ENCODE measurements at places on chromosomes 3 and 15.

GRCh38 chr3:188335656-188336055, 181.7 kb downstream of the LPP start:
- DNase-seq, result no peak

DNA sequence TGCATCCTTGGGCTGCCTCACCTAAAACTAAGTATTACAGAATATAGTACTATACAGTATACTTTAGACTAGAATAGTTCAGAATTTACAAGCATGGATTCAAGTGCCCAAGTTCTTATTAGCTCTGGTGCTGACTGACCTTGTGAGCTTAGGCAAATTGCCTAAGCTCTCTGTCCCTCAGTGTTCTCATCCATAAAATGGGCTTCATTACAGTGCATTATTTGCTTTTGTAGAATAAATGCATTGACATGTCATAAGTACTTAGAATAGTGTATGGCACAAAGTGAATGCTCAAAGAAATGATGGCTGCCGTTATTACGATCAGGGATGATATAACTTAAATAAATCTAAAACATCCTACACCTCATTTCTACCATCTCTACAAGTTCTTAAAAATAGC, 269.7 kb downstream of the FOXP1 start:
- no peak for DNase-seq

- DNase-seq, result no peak
Measured at GRCh38 chr3:119300991-119301391, 6.8 kb downstream of the ARHGAP31 start.

DNA sequence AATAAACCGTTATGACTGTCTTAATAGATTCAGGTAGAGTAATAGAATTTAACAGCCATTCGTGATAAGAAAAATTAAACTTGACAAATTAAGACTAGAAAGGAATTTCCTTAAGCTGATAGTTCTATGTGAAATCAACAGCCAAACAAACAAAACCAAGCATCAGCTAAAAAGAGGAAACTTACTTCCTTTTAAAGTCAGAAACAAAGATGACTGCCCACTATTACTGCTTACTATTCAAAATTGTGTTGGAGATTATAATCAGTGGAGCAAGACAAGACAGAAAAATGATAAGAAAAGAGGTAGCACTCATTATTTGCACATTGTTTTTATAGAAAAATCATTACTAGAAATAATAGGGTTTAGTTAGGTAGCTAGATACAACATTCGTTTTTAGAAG, 13.8 kb upstream of the FAH start:
- DNase-seq, result no peak

DNA sequence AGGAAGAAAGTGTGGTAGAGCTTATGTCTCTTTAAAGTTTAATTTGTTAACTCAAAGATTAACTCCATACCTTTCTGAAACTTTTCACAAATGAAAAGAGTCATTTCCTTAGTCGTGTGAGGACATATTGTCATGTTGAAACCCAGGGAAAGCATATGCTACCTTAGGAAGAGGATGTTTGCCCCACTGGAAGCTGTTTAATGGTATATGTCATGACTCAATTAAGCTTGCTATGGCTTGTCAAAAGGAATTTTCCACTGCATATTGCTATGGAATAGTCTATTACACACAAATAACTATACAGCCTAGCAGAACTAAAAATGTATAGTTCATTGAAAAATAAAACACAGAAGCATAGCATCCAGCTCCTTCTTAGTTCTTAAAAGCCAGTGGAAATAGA, 69.9 kb downstream of the NSUN3 start:
- DNase-seq, result no peak

GRCh38 chr15:91369823-91370222, 269.8 kb downstream of the SV2B start:
- no peak for DNase-seq

- DNase-seq, result no peak
Measured at GRCh38 chr15:60005352-60006202, 1.5 kb downstream of the FOXB1 start.

- DNase-seq, result no peak
Measured at GRCh38 chr3:95154766-95155165, 1091.9 kb downstream of the NSUN3 start.

DNA sequence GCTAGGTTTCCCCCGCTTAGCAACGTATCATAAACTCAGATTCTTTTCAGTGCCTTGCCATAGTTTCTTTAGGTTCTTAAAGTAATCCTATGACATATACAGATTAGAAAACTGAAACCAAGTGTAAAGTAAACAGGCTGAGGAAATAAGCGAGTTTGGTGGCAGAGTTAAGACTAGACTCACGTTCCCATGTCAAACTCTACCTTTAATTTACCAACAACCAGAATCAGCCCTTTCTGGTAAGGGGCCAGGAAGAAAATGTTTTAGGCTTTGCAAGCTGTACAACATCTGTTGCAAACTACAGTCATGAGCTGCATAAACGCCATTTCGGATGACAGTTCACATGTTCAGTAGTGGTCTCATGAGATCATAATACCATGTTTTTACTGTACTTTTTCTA, 128.0 kb upstream of the PRICKLE2 start:
- no peak for DNase-seq

DNA sequence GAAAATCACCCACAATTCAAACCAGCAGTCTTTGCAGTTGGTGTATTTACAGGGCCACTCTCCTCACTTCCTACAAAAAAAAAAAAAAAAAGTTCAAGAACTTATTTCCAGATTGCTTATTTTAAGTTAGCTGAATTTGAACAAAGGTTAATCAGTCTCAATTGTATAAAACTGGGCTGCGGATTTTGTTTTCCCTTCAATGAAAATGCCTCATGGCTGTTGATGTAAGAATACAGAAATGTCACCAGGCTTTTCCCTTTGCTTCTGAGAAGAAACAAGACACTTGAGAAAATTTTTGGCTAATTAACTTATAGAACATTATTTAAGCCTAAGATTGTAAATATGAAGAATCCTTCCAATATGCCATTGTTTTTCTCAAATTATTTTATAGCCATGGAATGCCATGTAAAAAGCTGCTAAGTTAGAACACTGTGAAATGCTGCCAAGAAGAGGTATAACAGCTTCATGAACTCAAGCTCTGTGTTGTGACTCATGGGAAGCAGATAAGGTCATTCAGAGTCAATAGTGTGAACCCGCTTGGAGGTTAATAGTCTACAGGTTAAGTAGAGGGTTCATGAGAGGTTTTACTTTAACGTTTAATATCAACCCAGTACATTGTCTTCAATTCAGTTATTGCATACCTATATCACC, 84.3 kb upstream of the ABI3BP start:
- DNase-seq, result no peak

DNA sequence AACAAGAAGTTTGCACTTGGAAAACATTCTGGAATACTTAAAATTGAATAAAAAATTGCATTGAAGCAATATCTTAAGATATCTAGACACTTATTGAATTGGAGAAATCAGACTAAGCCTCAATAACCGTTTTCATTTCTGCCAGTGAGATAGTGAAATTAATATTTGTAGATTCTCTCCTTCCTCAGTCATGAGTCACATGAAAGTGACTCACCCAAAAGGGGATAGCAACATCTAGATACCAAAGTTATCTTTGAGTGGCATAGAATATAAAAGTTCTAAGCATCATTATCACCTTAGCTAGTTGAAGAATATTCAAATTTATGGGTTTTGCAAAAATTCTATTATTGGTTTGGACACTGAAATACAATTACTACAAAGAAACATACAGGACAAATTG, 614.8 kb upstream of the ZNF717 start:
- no peak for DNase-seq

DNA sequence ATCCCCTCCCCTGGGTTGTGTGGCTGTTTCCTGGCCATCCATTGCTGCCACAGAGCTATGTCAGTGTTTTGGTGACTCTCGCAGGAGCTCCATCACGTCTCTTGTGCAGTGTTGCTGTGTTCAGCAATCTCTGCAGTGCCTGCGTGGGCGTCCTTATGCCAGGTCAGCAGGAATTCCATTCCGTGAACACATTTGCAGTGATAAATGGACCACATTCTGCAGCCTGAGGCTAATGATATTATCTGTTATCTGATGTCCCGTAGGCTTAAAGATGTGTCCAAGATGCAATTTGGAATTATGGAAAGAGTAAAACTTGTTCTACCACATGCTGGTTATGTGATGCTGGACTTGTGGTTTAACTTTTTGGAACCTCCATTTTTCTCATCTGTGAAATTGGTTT, 25.5 kb upstream of the COL6A6 start:
- no peak for DNase-seq

- no peak for DNase-seq
Measured at GRCh38 chr15:49462232-49462844, 39.3 kb downstream of the FGF7 start.

DNA sequence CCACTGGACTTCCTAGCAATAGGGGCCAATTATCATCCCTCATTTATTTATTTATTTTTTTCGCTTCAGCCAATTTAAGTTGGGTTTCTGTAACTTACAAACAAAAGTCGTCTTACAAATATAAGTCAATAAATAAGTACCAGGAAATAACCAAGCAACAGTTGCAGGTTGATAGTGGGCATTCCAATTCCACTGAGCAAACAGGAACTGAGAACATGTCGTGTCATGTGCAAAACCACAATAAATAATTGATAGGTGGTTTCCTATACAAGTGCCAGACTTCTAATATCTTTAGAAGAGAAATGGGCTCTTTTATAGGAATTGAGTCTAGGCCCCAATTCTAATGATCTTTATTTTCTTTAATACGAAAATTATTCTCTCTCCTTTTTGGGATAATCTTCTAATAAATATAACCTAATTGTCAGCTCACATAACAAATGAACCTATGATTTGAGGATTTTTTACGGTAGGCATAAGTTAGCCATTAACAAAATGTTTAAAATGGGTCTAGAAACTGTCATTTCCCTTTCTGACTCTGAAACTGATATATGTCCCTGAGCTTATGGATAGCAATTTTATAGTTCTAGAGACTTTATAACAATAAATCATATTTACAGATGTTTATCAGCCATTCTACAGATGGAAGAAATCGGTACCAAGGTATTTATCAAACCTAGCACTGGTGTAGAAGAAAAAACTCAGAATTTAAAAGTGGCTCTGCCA, 571.8 kb downstream of the FOXP1 start:
- no peak for DNase-seq

DNA sequence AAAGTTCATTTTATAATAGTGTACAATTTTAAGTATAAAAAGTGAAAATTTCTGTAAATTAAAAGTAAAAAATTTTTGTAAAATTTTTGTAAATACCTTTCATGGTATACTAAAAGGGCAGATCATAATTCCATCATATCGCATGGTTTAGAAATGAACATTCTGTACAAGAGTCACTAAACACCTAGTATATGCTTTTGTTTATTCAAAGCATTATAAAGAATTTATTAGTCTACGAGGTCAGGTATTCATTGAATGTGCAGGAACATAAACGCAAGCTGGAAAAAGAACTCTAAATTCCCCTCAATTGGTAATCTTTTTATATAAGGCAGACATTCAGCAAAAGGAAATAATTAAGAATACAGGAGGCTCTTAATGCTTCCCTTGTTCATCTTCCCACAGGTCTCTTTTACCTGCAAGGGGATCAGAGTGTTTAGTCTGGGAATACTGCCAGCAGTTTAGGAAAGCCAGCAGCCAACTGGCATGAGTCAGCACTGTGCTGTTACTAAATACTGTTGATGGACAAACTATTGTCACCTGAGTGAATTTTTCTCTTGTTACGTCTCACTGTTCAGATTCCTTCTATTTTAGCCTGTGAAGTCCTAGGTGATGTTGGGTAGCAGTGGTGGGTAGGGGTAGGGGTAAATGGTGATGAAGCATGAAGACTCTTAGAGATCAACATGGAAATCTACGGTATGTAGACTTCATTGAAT, 70.1 kb downstream of the UQCC5 start:
- no peak for DNase-seq

DNA sequence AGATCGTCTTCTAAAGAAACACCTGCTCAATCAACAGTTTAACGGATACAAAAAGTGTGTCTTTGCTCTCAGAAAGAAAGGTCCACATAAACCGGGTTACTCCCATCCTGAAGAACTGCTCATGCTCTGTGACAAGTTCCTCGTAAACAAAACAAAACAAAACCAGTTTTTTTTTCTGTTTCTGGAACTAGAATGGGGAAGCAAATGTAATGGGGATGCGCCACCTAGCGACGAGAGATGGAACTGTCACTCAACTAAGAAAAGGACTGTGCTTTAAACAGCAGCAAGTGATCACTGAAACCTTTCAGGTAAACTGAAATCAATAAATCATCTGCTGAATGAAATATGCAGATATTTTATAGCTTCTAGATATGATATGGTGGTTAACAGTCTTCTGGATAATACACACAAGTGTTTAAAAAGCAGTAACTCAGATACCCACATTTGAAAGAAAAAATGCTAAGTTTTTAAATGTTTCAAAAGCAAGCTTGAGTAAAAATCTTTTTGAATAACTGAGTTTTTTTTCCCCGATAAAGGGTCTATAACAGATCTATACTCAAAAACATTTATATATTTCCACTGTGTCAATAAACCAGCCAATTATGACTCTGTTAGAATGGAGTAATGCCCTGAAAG, 10.9 kb downstream of the TM2D3 start:
- peak; percentile 11 for DNase-seq

- no peak for DNase-seq
Measured at GRCh38 chr3:153789380-153789779, 331.8 kb upstream of the ARHGEF26 start.

GRCh38 chr3:73143821-73144237, 82.4 kb downstream of the EBLN2 start:
- DNase-seq, result no peak

DNA sequence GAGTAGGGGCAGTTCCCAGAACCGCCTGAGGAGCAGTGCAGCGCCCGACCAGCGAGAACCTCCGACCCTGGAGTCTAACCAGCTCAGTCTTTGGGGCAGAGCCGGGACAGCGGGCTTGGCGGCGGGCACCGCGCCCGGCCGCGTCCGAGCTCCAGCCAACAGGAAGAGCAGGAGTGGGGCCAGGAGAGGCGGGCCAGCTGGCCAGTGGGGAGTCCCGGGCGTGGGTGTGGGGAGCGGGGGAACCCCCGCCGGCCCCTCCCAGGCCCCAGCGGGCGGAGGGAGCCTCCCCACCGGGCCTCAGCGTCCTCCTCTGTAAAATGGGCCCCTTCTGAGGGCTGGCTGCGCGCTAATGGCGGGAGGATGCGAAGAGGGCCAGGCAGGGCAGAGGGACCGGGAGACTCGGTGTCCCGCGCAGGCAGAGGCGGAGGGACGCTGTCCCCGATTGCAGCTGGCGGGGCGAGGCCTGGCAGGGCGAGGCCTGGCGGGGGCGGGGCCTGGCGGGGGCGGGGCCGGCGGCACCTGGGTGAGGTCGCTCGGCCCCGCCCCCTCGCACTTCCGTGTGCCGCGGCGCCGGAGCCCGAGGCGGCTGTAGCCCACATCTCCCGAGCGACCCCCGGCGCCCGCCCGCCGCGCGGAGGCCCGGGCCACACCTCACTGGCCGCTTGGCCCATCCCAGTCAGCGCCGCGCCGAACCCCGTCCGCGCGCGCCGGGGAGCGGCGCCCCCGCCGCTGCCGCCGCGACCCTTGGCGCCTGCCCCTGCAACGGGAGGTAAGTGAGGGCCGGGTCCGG, at the start of gene PRKCD:
Gene PRKCD (plus strand): TSS at position 550 of the 790 bp plus-strand sequence. CDS start 17,214 bp downstream, outside the sequence.
- DNase-seq, result peak; percentile 68

DNA sequence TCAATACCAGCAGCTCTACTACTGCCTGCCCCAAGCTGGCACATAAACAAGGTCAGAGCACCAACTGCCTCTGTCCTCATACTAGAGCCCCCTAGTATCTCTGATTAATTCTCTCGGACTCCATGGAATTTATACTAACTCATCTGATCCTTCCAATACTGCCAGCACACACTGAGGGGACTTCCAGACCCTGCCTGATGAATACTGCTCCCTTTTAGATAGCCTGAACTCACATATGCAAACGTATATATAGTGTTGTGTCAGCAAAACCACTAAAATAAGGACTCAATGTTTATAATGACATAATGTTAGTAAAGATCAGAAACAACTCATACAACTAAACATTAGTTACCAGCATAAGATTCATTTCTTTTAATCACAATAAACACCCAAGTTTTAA, 25.0 kb downstream of the CEP70 start:
- DNase-seq, result no peak
